GM23248 (cell line): ENCODE measurements at places on chromosomes 7 and 10. TPM values are rescaled to one million over a fixed set of nuclear protein-coding genes. Genes with fewer than 3 reads are reported as not detected.

DNA sequence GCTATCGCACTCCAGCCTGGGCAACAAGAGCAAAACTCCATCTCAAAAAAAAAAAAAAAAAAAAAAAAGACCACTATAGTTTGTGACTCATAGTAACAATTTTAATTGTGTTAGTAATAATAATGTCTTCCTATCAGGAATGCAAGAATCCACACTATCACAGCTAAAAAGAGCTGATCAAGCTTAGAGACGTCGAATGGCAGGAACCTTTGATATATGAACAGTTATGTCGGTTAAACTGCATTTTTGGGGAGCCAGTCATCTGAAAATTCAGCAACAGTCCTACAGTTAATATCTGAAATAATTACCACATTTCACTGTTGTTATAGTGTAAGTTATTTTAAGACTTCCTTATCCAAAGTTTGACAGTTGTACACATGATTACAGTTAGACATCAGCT is 8.8 kb downstream of the PHYH start:
- peak; percentile 7 for DNase-seq

GRCh38 chr10:95637911-95638310 is 18.6 kb downstream of the ALDH18A1 start:
- DNase-seq: no peak

The CCDC186 gene
- total RNA-seq: 9.8 and 12.3 TPM in 2 replicates

The SPDYE5 gene
- not detected in 2 replicates for total RNA-seq
